Natural killer cell treated with Interleukin-12 subunit alpha and Interleukin-12 subunit beta and Interleukin-15 and Interleukin-18, amount 100 ng/mL, for 72 hours (primary cell): ENCODE measurements at places on chromosomes 13 and 19. TPM values are rescaled to one million over a fixed set of nuclear protein-coding genes. Genes with fewer than 3 reads are reported as not detected.

FFAR2 gene
- not detected for total RNA-seq

PPFIA3 gene
- total RNA-seq = 11.3 TPM

EFNB2 gene
- total RNA-seq = 0.28 TPM

DNA sequence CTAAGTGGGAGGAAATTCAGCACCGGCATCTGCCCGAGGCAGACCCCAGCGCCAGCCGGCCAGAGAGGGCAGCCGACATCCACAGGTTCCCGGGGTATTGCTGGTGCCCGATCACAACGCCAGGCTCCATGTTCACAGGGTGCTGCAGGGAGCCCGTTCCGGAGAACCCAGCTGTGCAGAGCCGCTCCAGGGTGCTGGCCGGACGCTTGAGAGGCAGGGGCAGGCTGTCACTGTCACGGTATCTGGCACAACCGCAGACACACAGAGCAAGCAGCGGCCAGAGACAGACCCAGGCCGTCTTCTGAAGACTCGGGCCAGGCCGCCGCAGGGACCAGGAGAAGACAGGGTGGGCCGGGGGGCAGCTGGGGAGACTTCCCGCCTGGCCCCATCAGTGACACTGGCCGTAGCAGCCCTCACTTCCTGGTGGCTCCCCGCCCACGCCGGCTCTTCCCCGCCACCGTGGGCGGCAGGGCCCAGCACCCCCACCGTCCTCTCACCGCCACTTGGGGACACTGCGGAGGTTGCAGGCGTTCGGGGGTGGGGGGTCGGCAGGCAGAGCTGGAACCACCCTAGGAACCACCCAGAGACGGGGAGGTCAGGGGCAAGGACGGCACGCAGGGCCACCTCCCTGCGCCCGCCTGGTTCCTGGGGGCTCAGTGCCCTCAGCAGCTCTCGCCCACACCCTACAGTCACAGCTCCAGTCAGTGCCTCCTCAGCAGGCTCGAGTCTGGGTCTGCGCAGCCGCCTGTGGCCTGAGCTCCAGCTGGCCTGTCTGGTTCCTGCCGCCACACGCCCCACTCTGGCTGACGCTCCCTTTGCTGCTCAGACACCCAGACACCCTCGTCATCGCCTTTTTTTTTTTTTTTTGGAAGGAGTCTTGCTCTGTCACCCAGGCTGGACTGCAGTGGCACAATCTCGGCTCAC lies 3.8 kb downstream of the RNF126 start:
- H3K36me3 ChIP-seq = no peaks in the 10 kb centered on the region
- peak; percentile 89 for DNase-seq
- H3K27ac ChIP-seq = peak overlapping the region; percentile 95
- H3K4me1 ChIP-seq = peaks cover 54% of the 10 kb centered on the region

GRCh38 chr19:49167857-49168409 lies 10.3 kb downstream of the TRPM4 start:
- H3K36me3 ChIP-seq = no peaks in the 10 kb centered on the region
- no peak overlapping the region for H3K4me3 ChIP-seq
- H3K27me3 ChIP-seq = peaks cover 5% of the 10 kb centered on the region
- H3K27ac ChIP-seq = no peak overlapping the region
- no peaks in the 10 kb centered on the region for H3K4me1 ChIP-seq

DNA sequence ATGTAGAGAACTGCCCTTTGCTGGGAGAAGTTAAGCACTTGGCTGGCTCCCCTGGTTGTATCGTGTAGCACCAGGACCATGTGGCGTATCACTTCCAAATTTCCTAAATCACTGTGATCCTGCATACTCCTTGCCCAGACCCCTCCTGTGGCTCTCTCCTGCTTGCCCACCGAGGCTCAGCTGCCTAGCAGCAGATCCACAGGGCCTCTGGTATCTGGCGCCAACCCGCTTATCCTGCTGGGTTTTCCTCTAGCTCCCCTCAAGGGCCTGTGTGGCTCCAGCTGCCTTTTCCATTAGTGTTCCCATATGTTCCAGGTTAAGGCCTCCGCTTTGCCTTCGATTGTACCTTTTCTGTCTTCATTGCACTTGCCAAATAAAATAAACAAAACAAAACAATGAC lies 16.5 kb downstream of the LRCH1 start:
- DNase-seq = no peak
- H3K36me3 ChIP-seq = no peaks in the 10 kb centered on the region
- peaks cover 43% of the 10 kb centered on the region for H3K4me1 ChIP-seq
- no peak overlapping the region for H3K4me3 ChIP-seq
- no peaks in the 10 kb centered on the region for H3K27me3 ChIP-seq

DNA sequence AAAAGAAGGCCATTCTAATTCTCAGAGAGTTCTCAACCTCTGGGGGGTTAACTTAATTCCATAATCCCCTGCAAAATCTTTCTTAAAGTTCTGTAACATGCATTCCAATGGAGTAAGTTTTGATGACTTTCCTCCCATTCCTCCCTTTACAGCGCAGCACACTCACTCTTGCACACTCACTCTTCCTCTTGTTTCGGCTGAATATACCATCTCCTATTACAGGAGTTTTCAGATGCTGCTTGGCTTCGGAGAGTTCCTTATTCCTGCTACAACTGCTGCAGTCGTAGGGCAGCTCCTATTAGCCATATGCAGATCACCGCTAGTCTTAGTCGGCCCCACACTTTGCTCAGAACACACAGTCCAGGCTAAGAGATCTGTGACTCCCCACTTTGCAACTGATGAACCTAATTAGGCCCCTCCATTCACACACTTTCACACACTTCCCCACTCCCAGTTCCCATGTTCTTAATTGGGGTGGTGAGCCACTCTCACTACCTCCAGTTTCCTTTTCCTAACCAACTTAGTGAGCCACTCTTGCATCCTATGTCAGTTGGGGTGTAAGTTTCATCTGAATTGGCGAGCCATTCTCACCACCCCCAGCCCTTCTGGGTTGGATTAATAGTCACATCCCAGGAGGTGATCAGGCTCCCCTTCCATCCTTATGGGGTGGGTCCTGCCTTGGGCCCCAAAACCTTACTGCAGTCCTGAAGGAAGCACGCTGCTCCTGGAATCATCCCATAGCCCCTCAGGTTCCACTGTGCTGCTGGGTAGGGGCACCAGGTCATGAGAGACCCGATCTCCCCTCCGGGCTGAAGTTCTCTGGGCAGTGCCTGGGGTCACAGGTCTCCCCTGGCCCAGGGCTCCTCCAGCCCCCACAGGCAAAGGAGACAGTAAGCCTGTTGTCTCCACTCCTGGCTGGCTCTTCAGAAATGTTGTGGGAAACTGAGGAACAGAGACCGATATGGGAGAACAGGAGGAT lies 53.9 kb downstream of the OR10H4 start:
- no peak for DNase-seq
- H3K4me3 ChIP-seq = peak overlapping the region; percentile 62
- H3K27ac ChIP-seq = peak overlapping the region; percentile 67

GRCh38 chr19:46357846-46358583 lies 11.1 kb downstream of the PPP5C start:
- H3K27me3 ChIP-seq = no peaks in the 10 kb centered on the region
- peaks cover 28% of the 10 kb centered on the region for H3K4me1 ChIP-seq
- no peak overlapping the region for H3K4me3 ChIP-seq
- no peak for DNase-seq
- peaks cover 6% of the 10 kb centered on the region for H3K36me3 ChIP-seq
- H3K27ac ChIP-seq = no peak overlapping the region

- no peaks in the 10 kb centered on the region for H3K27me3 ChIP-seq
- H3K4me3 ChIP-seq = peak overlapping the region; percentile 41
- H3K27ac ChIP-seq = no peak overlapping the region
- no peak for DNase-seq
- no peaks in the 10 kb centered on the region for H3K36me3 ChIP-seq
- peaks cover 29% of the 10 kb centered on the region for H3K4me1 ChIP-seq
Measured at GRCh38 chr19:45103156-45103507, 10.2 kb downstream of the PPP1R37 start.

GRCh38 chr13:24682353-24682752 lies 2.1 kb downstream of the ATP12A start:
- peak overlapping the region; percentile 32 for H3K27ac ChIP-seq
- peaks cover 59% of the 10 kb centered on the region for H3K27me3 ChIP-seq
- no peaks in the 10 kb centered on the region for H3K36me3 ChIP-seq
- H3K4me3 ChIP-seq = no peak overlapping the region
- DNase-seq = no peak

DNA sequence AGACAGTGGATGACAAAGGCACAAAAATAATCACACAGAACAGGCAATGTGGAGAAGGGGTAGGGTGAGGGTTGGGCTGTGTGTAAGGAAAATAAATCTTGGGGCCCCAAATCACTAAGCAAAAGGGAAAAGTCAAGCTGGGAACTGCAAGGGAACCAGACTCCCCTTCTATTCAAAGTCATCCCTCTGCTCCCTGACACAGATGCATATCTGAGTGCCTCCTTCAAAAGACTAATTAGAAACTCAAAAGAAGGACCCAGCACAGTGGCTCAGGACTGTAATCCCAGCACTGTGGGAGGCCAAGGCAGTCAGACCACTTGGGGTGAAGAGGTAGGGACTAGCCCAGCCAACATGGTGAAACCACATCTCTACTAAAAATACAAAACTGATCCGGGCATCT lies 18.3 kb downstream of the ZNF611 start:
- peaks cover 41% of the 10 kb centered on the region for H3K36me3 ChIP-seq
- H3K27ac ChIP-seq = peak overlapping the region; percentile 78
- H3K27me3 ChIP-seq = no peaks in the 10 kb centered on the region
- peaks cover 30% of the 10 kb centered on the region for H3K4me1 ChIP-seq
- no peak for DNase-seq

GRCh38 chr19:11813703-11814028 lies 407 bp upstream of the ZNF440 start:
- H3K27me3 ChIP-seq = no peaks in the 10 kb centered on the region
- H3K4me3 ChIP-seq = peak overlapping the region; percentile 84
- peaks cover 7% of the 10 kb centered on the region for H3K4me1 ChIP-seq
- peak overlapping the region; percentile 86 for H3K27ac ChIP-seq
- H3K36me3 ChIP-seq = peaks cover 4% of the 10 kb centered on the region

GRCh38 chr19:35110974-35111373 lies 4.6 kb upstream of the FXYD3 start:
- H3K36me3 ChIP-seq = no peaks in the 10 kb centered on the region
- H3K4me3 ChIP-seq = no peak overlapping the region
- no peak for DNase-seq
- H3K27ac ChIP-seq = no peak overlapping the region
- H3K4me1 ChIP-seq = peaks cover 6% of the 10 kb centered on the region
- H3K27me3 ChIP-seq = peaks cover 6% of the 10 kb centered on the region

GRCh38 chr19:9014803-9015202 lies 4.6 kb upstream of the MUC16 start:
- H3K4me3 ChIP-seq = no peak overlapping the region
- no peaks in the 10 kb centered on the region for H3K36me3 ChIP-seq
- no peak for DNase-seq
- no peaks in the 10 kb centered on the region for H3K4me1 ChIP-seq
- no peak overlapping the region for H3K27ac ChIP-seq
- peaks cover 6% of the 10 kb centered on the region for H3K27me3 ChIP-seq

GRCh38 chr13:39210961-39211534 lies 172.8 kb downstream of the NHLRC3 start:
- no peaks in the 10 kb centered on the region for H3K36me3 ChIP-seq
- no peaks in the 10 kb centered on the region for H3K27me3 ChIP-seq
- H3K4me1 ChIP-seq = no peaks in the 10 kb centered on the region
- DNase-seq = no peak

DNA sequence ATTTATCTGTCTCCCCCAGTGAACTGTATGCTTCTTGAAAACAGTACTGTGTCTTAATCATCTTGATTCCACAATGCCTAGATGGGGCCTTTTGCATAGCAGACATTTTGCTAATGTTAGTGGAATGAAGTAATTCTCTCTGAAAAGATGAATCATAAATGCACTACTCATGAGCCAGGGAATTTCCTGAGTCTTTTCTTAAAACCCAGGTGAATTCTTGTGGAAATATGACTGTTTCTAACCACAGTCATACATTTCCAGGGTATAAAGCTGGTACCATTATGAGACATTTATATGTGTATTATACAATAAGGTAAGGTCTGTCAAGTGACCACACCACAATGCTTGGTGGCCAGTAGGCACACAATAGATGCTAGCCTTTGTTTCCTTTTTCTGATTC lies 5.5 kb upstream of the KCTD4 start:
- no peaks in the 10 kb centered on the region for H3K27me3 ChIP-seq
- peak overlapping the region; percentile 3 for H3K4me3 ChIP-seq
- H3K27ac ChIP-seq = peak overlapping the region; percentile 81
- no peak for DNase-seq

- H3K4me3 ChIP-seq = no peak overlapping the region
- no peak for DNase-seq
- no peaks in the 10 kb centered on the region for H3K36me3 ChIP-seq
- no peaks in the 10 kb centered on the region for H3K4me1 ChIP-seq
- no peak overlapping the region for H3K27ac ChIP-seq
Measured at GRCh38 chr19:13611596-13611995, 105.3 kb upstream of the CACNA1A start.

- no peak overlapping the region for H3K27ac ChIP-seq
- no peak for DNase-seq
- H3K27me3 ChIP-seq = no peaks in the 10 kb centered on the region
Measured at GRCh38 chr19:3210347-3211017, 14.0 kb upstream of the CELF5 start.

GRCh38 chr19:41649827-41650226 lies 23.0 kb upstream of the CEACAM4 start:
- H3K36me3 ChIP-seq = peaks cover 12% of the 10 kb centered on the region
- H3K27me3 ChIP-seq = peaks cover 33% of the 10 kb centered on the region
- H3K27ac ChIP-seq = no peak overlapping the region
- H3K4me1 ChIP-seq = no peaks in the 10 kb centered on the region

DNA sequence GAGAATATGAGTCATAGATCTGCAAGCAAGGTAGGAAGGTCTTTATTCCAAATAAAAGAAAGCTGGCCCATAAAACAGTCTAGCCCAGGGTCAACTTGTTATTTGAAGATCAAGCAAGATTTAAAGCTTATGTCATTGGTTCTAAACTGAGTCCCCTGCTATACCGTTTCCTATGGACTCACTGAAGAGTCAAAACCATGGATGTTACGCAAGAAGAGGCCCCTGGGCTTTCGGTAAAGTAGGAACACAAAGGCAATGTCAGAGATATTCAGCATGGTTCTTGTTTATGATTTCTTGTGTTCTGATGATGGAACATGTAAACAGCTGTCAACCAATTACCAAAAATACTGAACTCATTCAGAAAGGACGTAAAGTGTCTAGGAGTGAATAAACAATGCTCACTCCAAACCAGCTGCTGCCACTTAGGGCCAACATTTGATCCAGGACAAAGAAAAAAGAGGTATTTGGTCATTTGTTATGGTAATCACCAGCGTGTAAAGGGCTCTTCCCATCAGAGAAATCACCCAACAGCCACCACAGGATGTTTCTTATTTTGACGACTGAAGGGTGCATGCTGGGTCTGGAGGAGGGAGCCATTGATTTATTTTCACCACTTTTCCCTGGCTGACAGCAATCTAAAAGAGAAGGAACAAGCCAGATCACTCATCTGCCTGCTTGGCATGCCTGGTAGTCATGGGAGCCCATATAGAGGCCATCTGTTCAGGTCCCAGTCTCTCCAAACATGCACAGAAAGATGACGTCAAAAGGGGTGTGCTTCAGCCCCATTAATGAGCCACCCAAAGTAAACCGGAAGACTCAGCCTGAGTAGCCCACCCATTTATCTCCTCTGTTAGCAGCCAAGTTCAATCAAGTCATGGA lies 68.3 kb downstream of the FGF14 start:
- H3K4me1 ChIP-seq = no peaks in the 10 kb centered on the region
- no peak for DNase-seq
- no peak overlapping the region for H3K27ac ChIP-seq
- no peaks in the 10 kb centered on the region for H3K27me3 ChIP-seq
- H3K4me3 ChIP-seq = no peak overlapping the region

- H3K27ac ChIP-seq = no peak overlapping the region
- H3K27me3 ChIP-seq = no peaks in the 10 kb centered on the region
- DNase-seq = no peak
- H3K4me1 ChIP-seq = no peaks in the 10 kb centered on the region
Measured at GRCh38 chr13:54657588-54657987, 1629.0 kb downstream of the OLFM4 start.
